Retinal pigment epithelial cell (primary cell): ENCODE measurements at places on chromosomes 3 and 15.

GRCh38 chr3:169091196-169091823, 572.2 kb downstream of the MECOM start:
- DNase-seq = no peak

DNA sequence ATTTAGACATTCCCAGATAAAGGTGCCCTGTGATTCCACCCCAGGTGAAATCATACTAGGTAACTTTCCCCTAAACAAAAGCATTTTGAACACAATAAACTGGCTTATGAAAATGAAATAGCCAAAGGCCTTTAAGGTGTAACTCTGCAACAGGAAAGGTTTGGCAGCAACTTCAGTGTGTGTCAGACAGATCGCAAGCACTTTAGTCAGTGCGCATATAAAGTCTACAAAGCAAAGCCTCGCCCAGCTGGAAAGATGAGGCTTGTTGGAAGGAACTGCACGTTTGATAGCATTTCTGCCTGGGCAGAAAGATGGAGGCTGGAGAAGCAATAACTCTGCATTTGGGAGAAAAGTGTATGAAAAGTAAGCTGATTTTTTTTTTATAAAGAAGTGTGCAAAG, 57.9 kb downstream of the PRICKLE2 start:
- DNase-seq = no peak

DNA sequence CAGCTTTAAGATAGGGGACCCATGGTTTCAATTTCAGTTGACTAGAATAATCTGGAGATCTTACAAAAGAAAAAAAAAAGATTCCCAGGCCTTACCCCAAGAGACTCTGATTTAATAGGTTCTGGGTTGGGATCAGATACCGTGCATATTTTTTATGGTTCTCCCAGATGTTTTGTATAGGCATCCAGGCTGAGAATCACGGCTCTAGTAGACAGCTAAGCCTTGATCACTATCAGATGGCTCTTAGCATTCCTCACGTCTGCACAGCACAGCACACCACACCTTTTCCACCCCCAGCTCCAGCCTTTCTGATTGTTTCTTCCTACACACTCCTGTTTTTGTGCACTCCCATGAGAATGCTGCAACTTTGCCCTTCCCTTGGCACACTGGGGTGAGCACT, 40.8 kb downstream of the TMEM45A start:
- DNase-seq = no peak

- peak; percentile 96 for DNase-seq
Measured at GRCh38 chr15:101128221-101129015, 123.4 kb downstream of the CHSY1 start.

DNA sequence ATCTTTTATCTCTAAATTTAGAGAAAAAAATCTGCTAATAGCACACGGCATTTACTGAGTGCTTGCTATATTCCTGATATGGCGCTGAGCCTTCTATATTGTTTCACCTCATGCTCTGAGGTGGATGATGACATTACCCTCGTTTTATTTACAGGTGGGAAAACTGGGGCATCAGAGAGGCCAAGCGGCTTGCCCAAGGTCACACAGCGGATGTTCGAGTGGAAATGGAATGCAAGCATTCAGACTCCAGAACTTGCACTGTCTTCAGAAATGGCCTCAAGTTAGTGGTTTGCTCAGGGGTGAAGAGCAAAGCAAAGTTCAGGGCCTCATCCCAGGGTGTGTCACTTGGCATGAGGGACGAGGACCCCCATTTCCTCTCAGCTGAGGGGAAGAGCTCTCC, 17.3 kb downstream of the EHD4 start:
- DNase-seq = no peak
